Uterine smooth muscle cell (primary cell): ENCODE measurements at places on chromosomes 2 and 18. TPM values are rescaled to one million over a fixed set of nuclear protein-coding genes. Genes with fewer than 3 reads are reported as not detected.

Gene CNDP1
- total RNA-seq, result 0.12 TPM in 1 of 2 replicates, not detected in the other

Gene CHRND
- not detected in 2 replicates for total RNA-seq

Gene DNAH7
- 0.77 and 1.4 TPM in 2 replicates for total RNA-seq

Gene KLF7
- 22.9 and 23.0 TPM in 2 replicates for total RNA-seq

Gene AQP12A
- total RNA-seq, result not detected in 2 replicates

Gene HOXD11
- total RNA-seq, result 3.0 and 3.9 TPM in 2 replicates

Gene ARHGAP28
- total RNA-seq, result 5.2 and 5.9 TPM in 2 replicates
